T-helper 2 cell treated with Interferon-gamma antibody and Interleukin-4, amounts not matched to agents 100 ng/mL and 5 ng/mL, for 36 hours (primary cell): ENCODE measurements at places on chromosomes 11 and 22. TPM values are rescaled to one million over a fixed set of nuclear protein-coding genes. Genes with fewer than 3 reads are reported as not detected.

The THAP7 gene
- total RNA-seq = 30.9 and 31.8 TPM in 2 replicates

The MMP1 gene
- total RNA-seq = not detected in 2 replicates

The MS4A14 gene
- total RNA-seq = not detected in 2 replicates

The KCNK4 gene
- total RNA-seq = not detected in 2 replicates

The TREH gene
- not detected in 2 replicates for total RNA-seq

The AQP11 gene
- total RNA-seq = 0.95 and 1.1 TPM in 2 replicates

The OR6A2 gene
- total RNA-seq = 0.23 TPM in 2 replicates

The WT1 gene
- not detected in 2 replicates for total RNA-seq

The TRIM6 gene
- total RNA-seq = 0.18 and 0.25 TPM in 2 replicates

The TNNI2 gene
- total RNA-seq = 0.70 and 0.75 TPM in 2 replicates

The TUBA8 gene
- total RNA-seq = 2.1 and 2.3 TPM in 2 replicates

The MN1 gene
- 0.23 and 0.27 TPM in 2 replicates for total RNA-seq

The KRTAP5-7 gene
- total RNA-seq = 0.14 and 0.25 TPM in 2 replicates

The VSIG10L2 gene
- total RNA-seq = not detected in 2 replicates

The CRACR2B gene
- total RNA-seq = 6.4 and 8.0 TPM in 2 replicates

The CNGA4 gene
- 0.16 and 0.23 TPM in 2 replicates for total RNA-seq

The RAG1 gene
- 0.09 and 0.18 TPM in 2 replicates for total RNA-seq

The MTMR3 gene
- 24.3 and 27.8 TPM in 2 replicates for total RNA-seq

The NRGN gene
- total RNA-seq = 5.7 and 5.8 TPM in 2 replicates

The PIH1D2 gene
- 0.43 and 0.59 TPM in 2 replicates for total RNA-seq

The SLC22A8 gene
- total RNA-seq = not detected in 2 replicates

The ISX gene
- total RNA-seq = not detected in 2 replicates

The TTC36 gene
- total RNA-seq = 0.66 and 0.75 TPM in 2 replicates

The MYBPC3 gene
- not detected in 2 replicates for total RNA-seq

The INPPL1 gene
- total RNA-seq = 126 TPM in 2 replicates

The SCO2 gene
- 7.9 and 8.3 TPM in 2 replicates for total RNA-seq

The NF2 gene
- total RNA-seq = 63.5 and 63.9 TPM in 2 replicates

The OVCH2 gene
- not detected in 2 replicates for total RNA-seq

The FOSL1 gene
- 3.7 and 4.5 TPM in 2 replicates for total RNA-seq
